ENCODE measurements at places on chromosomes 3 and 15. TPM values are rescaled to one million over a fixed set of nuclear protein-coding genes. Genes with fewer than 3 reads are reported as not detected.

The ZNF774 gene
- total RNA-seq: 8.0 TPM

The EXOSC7 gene
- 80.3 TPM for total RNA-seq

The YEATS2 gene
- 10.4 TPM for total RNA-seq

GRCh38 chr15:90174140-90174875 is 26.8 kb upstream of the SEMA4B start:
- DNase-seq: peak; percentile 67
- H3K4me1 ChIP-seq: peaks cover 14% of the 10 kb centered on the region
- H3K27ac ChIP-seq: peak overlapping the region; percentile 72

DNA sequence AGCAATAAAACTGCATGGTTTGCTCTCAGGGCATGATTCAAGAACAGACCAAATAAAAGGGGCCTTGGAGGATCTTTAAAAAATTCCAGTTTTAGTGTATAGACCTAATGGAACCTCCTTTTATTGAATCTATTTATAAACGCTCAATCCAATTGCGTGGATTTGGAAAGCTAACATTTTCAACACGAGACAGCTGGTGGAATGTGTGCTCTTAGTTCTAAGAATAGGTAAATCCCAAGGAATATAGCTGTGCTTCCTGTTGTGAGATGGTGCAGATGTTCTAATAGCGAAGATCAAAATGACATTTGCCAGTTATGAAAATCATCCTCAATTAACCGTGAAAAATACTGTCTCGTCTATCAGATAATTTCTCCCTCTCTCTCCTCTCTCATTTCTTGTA is 192.5 kb downstream of the ATP10A start:
- peak overlapping the region; percentile 4 for H3K4me3 ChIP-seq
- peak overlapping the region; percentile 79 for H3K27ac ChIP-seq
- no peak for DNase-seq
- H3K27me3 ChIP-seq: no peaks in the 10 kb centered on the region
- no peaks in the 10 kb centered on the region for H3K36me3 ChIP-seq
- peaks cover 53% of the 10 kb centered on the region for H3K4me1 ChIP-seq

DNA sequence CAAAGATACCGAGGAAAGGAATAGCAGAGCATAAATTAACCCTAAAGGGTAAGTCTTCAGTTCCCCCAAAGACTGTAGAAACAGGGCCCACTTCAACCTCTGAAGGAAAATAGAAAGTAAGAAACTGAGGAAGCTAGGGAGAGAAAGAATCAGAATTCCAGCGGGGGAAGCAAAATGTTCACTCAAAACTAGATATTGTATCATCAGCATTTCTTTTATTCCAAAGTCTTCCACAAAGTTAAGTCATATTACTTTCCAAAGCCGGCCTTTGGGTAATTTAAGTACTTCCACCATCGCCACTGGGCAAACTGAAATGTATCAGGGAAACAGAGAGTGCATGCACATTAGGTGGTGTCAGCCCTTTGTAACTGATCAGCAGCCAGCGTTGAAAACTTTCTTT is 88.3 kb downstream of the RSL24D1 start:
- H3K36me3 ChIP-seq: no peaks in the 10 kb centered on the region
- H3K4me1 ChIP-seq: peaks cover 3% of the 10 kb centered on the region
- H3K27me3 ChIP-seq: no peaks in the 10 kb centered on the region
- DNase-seq: no peak
- no peak overlapping the region for H3K27ac ChIP-seq
- no peak overlapping the region for H3K4me3 ChIP-seq

DNA sequence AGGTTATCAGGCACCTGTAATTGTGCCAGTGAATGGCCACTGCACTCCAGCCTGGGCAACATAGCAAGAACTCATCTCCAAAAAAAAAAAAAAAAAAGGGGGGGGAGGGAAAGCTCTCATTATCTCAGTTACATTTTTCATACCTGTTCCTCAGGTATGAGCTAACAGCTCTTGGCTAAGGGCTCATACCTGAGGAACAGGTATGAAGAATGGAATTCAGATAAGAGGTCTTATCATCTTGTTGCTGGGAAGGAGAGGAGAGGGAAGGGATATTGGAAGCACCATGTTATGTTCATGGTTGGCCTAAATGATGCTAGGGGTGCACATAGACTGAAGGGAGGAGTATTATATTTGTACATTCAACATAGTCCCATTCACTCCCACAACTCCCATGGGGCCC is 2.6 kb downstream of the SLC15A2 start:
- H3K4me3 ChIP-seq: no peak overlapping the region
- H3K4me1 ChIP-seq: peaks cover 13% of the 10 kb centered on the region
- H3K27ac ChIP-seq: no peak overlapping the region
- DNase-seq: no peak
- no peaks in the 10 kb centered on the region for H3K27me3 ChIP-seq

- H3K36me3 ChIP-seq: no peaks in the 10 kb centered on the region
- no peak overlapping the region for H3K4me3 ChIP-seq
- peaks cover 5% of the 10 kb centered on the region for H3K4me1 ChIP-seq
Measured at GRCh38 chr3:53813229-53813628, 33.0 kb downstream of the CHDH start.

DNA sequence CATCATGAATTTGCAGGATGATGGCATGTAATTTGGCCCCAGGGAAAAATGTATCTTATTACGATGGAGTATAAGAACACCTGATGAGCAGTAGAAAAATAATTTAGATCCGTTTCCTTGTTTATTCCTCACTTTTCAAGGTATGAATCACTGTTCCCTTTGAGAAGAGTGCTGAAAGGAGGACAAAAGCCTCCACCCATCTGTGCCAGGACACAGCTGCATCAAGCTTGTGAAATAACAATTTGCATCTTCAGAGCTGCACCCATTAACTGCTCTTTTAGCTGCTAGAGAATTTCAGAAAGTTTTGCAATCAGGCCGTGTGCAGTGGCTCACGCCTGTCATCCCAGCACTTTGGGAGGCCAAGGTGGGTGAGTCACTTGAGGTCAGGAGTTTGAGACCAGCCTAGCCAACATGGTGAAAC is 9.6 kb downstream of the CLDND1 start:
- no peaks in the 10 kb centered on the region for H3K36me3 ChIP-seq
- H3K27me3 ChIP-seq: no peaks in the 10 kb centered on the region
- no peak overlapping the region for H3K4me3 ChIP-seq
- peaks cover 5% of the 10 kb centered on the region for H3K4me1 ChIP-seq
- peak; percentile 19 for DNase-seq

GRCh38 chr3:150602426-150603152 is 532 bp upstream of the SELENOT start:
- no peaks in the 10 kb centered on the region for H3K27me3 ChIP-seq
- H3K36me3 ChIP-seq: no peaks in the 10 kb centered on the region
- peaks cover 49% of the 10 kb centered on the region for H3K4me1 ChIP-seq
- peak overlapping the region; percentile 95 for H3K27ac ChIP-seq

DNA sequence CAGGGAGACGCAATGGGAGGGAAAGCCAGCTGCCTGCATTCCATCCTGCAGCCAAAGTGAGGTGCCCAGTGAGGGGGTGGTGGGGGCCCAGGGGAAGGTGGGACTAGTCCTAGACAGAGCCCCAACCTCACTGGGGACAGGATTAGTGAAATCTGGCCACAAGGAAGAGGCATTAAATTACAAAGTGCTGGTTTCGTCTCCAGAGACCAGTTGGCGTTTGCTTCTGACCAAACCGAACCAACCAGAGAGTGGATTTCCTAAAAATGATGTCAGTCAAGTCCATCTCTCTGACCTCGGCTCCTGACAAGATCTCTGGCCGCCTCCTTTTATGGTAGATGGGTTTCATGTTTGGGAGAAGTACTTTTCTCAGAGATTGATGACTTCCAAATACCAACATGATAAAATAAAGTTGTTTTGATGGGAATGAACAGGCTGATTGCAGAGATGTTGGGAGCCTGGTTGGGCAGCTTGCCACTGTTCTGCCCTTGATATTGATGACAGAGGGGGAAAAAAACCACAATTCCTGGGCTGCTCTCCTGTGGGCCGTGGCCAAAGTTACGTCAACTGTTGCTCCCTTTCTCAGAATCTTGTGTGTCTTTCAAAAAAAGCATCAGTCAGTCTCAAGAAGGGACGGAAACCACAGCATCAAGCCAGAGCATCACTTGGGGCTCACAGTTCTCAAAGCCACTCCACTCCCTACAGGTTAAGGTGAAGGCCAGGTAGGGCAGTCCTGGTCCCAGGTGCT is 24.6 kb downstream of the ITGA11 start:
- no peaks in the 10 kb centered on the region for H3K4me1 ChIP-seq
- H3K36me3 ChIP-seq: no peaks in the 10 kb centered on the region
- H3K27ac ChIP-seq: no peak overlapping the region
- no peak for DNase-seq
- H3K4me3 ChIP-seq: no peak overlapping the region
